CD8-positive, alpha-beta memory T cell (primary cell): ENCODE measurements at places on chromosomes 12 and 14.

- DNase-seq: peak; percentile 35
These were observed 43.8 kb downstream of the EVL start for GRCh38 chr14:100108840-100109593.

DNA sequence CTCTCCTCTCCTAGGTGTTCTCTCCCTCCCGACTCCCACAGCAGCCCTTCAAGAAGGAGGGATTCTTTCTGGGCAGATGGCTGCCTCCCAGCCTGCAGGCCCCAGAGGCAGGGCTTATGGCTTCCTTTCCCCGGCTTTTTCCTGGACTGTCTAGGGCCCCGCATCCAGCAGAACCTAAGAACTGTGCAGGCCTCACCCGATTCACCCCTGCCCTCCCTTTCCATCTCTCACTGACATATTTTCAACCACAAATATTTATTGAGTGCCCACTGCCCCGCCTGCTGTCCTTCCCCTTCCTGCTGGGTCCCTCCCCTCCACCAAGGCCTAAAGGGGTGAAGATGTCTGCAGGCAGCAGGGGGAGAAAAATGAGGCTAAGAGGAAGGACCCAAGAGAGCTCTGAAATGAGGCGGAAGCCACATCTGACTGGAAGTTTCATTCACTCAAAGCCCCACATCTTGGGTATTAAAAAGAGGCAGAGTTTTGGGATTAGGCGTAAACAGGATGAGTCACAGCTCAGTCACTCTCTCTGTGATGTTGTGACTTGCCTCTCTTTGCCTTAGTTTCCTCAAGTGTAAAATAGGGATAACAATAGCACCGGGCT is 2.9 kb downstream of the SCNN1A start:
- DNase-seq: no peak

DNA sequence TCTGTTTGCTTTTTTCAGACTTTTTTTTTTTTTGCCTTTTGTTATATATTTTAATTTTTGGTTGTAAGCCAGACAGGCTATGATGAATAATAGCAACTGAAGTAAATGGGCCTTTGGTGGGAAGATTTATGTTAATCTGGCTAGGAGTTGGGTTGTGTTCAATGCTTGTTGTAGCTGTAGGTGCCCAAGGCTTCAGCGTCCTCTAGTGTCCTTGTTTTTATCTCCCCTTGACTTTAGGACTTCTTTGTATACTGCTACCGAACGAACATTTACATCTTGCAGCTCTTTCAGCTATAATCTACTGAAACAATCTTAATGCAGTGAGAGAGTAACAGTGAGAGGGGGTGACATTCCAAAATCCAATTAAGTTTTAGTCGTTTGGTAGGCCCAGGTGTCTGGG is 848.4 kb upstream of the FBXO33 start:
- no peak for DNase-seq

GRCh38 chr14:73773441-73774240 is 59.5 kb upstream of the PNMA1 start:
- DNase-seq: no peak

- DNase-seq: no peak
These were observed 202.7 kb downstream of the RASSF9 start for GRCh38 chr12:85633491-85633890.

- DNase-seq: no peak
These were observed 38.2 kb downstream of the ZFC3H1 start for GRCh38 chr12:71625476-71625875.

- no peak for DNase-seq
These were observed 788 bp downstream of the ENO2 start for GRCh38 chr12:6914947-6915788.

DNA sequence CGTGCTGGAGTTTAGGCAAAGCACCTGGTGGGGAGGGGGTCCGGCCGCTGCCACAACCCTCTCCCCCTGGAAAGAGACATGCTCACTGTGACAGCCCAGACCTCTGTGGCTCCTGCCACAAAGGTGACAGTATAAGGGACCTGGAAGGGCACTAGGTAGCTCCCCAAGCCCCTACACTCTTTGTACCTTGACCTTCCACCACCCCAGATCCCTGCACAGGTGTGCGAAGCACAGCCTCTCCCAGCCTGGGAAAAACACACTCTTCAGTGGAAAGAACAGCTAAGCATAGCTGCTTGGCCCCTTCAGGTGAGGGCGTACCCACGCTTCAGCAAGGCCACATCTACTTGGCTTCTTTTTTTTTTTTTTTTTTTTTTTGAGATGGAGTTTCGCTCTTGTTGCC is 4.9 kb upstream of the PLA2G1B start:
- DNase-seq: no peak

GRCh38 chr12:2625289-2625612 is 169.5 kb upstream of the FKBP4 start:
- DNase-seq: no peak

- no peak for DNase-seq
These were observed 12.2 kb upstream of the NR2C1 start for GRCh38 chr12:95085612-95086011.

DNA sequence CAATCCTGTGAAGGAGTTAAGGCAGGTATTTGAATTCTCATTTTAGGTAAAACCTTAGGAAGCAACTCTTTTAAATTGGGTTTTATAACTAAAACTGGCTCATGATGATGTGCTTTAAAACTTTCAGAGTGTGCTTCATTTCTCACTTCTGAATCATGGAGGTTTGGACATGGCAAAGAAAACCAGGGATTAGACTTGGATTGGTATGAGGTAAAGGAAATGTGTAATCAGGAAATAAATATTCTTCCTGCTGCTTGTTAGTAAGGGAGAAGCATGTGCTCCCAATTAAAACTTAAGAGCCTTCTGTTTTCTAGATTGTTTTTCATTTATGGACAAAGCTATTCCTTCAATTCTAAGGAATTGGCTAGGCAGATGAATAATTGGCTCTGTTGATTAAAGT is 57.4 kb downstream of the FBXO33 start:
- no peak for DNase-seq

GRCh38 chr14:21974741-21975140 is 301.1 kb upstream of the OR4E1 start:
- no peak for DNase-seq

DNA sequence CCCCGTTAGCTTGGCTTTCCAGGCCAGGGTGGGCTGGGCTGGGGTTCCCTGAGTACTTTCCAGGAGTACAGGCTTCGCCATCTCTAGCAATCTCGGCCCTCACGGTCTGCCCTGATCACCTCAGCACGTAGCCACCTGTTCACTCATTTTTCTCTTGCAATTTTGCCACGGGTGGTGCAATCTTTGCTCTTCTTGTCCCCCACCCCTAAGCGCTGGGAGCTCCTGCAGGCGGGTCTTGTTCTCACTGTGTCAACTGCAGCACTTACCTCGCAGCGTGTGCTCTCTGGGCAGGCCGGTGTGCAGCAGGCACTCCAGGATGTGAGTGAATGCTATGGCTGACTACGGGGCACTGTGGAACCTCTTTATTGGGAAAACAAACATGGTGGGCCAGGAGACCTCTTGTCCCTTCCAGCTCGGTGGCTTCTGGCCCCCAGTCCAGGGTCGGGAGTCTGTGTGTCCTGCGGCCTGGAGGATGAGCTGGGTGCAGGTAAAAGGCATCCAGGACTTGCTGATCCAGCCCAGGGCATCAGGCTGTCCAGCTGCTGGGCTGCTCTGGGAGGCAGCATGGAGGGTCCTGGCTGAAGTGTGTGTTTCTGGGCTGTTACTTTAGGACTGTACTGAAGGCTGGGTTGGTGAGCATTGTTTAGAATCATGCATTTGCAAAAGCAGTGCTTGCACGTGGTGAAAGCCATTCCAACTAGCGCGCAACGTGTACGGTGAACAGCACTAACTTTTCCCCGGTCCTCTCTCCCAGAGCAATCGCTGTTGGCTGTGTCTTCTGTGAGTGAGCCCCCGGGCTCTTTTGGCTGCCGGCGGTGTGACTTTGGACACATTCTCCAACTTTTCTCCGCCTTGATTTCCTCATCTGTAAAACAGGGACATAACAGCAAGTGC is 1.5 kb upstream of the ULK1 start:
- no peak for DNase-seq

DNA sequence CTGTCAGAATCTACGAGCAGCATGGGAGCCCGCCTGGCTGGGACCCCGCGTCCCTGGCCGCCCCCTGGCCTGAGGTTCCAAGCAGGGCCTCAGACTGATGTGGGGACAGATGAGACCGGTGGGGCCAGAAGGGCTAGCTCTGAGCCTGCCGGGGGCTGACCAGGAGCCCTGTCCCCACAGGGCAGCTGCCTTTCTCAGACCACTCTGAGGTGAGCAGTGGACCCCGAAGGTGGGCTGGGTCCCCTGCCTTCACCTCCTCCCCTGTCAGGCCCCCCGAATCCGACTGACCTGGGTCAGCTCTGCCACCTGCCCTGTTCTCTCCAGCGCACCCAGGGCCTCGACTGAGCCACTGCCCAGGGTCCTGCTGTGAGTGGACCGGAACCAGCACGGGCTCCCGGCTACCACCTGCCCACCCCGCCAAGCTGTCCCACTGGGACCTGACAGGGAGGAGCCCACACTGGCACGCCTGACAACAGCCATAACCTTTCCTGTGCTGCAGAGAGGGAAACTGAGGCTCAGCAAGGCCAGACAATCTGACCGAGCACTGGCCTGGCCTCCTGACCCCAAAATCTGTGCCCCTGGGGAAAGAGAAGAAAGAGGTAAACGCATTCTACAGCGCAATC is 29.7 kb upstream of the TMEM179 start:
- no peak for DNase-seq

GRCh38 chr14:56342494-56342942 is 224.3 kb downstream of the PELI2 start:
- DNase-seq: no peak

GRCh38 chr12:127760996-127761395 is 506.0 kb upstream of the TMEM132C start:
- no peak for DNase-seq

DNA sequence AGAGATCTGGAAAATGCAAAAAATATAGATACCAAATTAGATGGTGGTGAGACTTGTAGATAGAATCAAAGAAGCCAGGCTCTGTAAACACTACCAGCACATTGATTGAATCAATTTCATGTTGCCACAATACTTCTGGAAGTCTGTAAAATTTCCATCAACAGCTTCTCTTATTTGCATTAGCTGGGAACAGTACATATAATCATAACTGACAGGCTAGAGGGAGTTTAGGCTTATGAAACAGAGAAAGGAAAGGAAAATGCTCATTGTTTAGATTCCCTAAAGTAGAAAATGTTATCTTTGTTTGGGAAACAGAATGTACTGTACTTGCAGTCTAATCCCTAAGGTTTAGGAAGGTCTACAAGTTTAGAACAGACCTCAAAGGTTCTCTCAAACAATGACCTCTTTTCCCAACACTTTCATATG is 335.2 kb downstream of the CEP128 start:
- DNase-seq: no peak

DNA sequence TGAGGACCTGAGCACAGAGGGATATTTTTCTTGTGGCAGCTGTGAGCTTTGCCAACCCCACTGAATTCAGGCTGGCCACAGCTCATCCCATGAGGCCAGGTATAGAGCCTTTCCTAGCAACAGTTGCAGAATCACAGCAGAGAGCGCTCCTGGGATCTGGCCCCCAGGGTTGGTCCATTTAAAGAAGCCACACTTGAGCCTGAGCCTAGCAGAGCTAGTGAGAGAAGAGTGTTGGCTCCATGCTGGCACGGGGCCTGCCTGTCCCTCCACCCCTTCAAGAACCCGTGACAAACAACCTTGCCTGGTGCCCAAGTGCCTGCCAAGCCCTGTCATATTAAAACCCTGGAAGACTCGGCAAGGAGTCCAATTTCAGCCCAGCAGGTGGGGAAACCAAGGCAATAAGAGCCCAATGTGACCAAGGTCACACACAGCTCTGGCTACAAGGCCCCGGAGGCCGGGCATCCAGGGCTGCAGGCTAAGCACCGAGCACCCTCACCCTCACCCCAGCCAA is 91.6 kb downstream of the LRRC74A start:
- no peak for DNase-seq

- no peak for DNase-seq
These were observed 3.0 kb downstream of the LUM start for GRCh38 chr12:91108196-91108755.

- DNase-seq: no peak
These were observed 245.7 kb downstream of the FUT8 start for GRCh38 chr14:65658202-65658601.

GRCh38 chr12:132461526-132461925 is 28.4 kb upstream of the FBRSL1 start:
- DNase-seq: no peak

- no peak for DNase-seq
These were observed 39.6 kb upstream of the YY1 start for GRCh38 chr14:100199240-100199860.

DNA sequence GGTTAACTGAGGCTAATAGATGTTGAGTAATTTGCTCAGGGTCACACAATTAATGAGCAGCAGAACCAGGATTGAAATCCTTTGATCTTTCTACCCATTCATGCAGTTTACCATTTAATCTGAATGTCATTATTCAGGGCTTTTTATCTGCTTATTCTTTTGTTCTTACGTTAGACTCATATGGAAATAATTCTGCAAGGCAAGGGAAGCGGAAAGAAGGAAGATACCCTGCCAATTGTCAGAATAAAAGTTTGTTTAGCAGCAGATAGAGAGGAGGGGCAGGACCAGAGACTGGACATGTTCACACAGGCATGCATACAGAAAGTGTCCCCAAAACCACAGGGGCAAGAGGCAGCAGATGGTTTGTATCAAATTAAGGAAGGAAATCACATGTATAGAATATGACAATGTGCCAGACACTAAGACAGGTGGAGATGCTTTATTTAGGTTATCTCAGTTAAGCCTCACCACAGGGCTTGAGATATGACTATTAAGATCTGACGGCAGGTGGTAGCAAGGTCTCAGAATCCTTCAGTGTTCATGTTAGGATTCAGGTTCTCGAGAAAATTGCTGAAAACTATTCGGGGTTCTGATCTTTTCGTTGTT is 29.8 kb downstream of the BRMS1L start:
- DNase-seq: no peak

DNA sequence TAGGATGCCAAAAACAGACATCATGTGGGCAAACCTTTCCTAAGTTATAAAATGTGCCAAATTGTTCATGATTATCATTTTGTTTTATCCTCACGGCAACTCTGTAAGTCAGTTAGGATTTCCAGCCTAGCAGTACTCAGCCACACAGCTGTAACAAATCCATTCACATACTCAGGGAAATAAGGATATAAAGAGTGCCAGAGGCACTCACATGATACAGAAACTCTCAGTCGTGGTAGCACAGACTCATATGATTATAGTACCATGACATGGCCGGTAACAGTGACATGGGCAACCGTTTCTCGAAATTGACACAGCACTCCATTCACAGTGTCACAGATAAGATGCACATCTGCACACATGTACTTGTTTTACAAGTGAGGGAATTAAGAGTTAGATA is 344.2 kb downstream of the LRIG3 start:
- DNase-seq: no peak

- DNase-seq: no peak
These were observed 5.2 kb downstream of the IRF2BPL start for GRCh38 chr14:77023001-77023996.

GRCh38 chr12:76957301-76957700 is 78.5 kb upstream of the CSRP2 start:
- DNase-seq: no peak

DNA sequence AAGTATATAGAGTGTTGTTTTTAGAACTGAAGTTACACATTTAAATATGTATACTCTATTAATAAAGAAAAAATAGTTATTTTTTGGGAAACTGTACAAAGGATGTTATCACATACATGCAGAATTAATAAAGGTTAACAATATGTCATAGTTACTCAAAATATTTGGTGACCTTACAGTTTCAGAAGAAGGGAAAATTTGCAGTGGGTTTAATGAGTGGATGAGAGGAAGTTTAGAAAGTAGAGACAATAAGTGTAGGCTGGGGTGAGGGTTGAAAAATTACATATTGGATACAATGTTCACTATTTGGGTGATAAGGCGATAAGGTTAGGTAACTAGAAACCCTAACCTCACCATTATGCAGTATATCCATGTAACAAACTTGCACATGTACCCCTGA is 13.5 kb downstream of the WNK1 start:
- no peak for DNase-seq
